ENCODE measurements at places on chromosomes 6 and 20.

GRCh38 chr6:72466971-72467566, 154.8 kb upstream of the KCNQ5 start:
- no peak for DNase-seq

- DNase-seq: no peak
Observed at GRCh38 chr6:149168968-149169367, 148.5 kb upstream of the TAB2 start.

DNA sequence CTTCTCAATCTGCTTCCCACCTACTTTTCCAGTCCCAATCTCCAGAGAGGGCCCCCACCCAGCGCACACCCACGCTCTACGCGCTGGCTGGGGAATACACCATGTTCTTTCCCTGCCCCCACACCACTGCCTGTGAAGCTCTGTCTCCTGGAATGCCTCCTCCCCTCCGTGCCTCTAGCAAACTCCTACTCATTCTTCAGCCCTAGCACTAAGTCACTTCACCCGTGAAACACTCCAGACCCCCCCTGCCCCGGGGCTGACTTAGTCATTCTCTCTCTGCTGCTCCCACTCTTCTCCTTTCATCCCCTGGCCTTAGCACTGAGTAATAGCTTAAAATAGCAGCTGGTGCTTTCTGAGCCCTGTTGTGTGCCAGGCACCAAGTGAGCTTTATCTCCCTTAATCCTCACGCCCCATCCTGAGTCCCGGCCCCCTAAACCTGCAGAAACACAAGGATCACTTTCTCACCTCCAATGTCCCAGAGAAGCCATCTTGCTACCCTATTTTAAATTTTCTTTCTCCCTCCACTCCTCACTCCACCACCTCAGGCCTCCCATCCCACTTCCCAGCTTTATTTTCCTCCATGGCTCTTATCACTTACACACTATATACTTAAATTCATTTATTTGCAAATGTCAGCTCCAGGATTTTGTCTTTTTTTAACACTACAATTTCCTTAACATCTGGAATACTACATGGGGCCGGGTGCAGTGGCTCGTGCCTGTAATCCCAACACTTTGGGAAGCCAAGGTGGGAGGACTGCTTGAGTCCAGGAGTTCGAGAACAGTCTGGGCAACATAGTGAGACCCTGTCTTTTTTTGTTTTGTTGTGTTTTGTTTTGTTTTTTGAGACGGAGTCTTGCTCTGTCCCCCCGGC, 6.3 kb upstream of the PARD6B start:
- peak; percentile 81 for DNase-seq

- DNase-seq: no peak
Observed at GRCh38 chr6:44854712-44855443, 467.4 kb downstream of the CDC5L start.

DNA sequence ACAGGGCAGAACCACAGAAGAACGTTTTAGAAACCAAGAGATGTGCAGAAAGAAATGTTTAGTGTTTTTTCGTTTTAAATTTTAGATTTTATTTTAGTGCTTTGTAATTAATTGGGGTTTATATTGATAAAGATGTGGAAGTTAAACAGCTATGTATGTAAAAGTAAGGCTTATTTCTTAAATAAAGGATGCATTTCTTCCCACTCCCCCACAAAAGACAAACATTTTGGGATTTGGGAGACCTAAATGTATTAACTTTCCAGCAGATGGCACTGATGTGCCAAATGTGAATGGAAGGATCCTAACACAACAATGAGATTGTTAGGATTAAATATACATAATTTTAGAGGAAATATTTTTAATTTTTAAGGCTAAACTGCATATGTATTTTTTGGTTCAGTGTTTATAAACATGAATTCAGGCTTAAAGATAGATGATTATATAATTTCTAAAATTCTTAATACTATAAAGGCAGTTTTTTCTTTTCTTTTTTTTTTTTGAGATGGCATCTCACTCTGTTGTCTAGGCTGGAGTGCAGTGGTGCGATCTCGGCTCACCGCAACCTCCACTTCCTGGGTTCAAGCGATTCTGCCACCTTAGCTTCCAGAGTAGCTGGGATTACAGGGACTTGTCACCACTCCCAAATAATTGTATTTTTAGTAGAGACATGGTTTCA, 12.0 kb downstream of the PFDN4 start:
- DNase-seq: no peak

- no peak for DNase-seq
Observed at GRCh38 chr6:70839286-70840266, 117.3 kb downstream of the B3GAT2 start.

DNA sequence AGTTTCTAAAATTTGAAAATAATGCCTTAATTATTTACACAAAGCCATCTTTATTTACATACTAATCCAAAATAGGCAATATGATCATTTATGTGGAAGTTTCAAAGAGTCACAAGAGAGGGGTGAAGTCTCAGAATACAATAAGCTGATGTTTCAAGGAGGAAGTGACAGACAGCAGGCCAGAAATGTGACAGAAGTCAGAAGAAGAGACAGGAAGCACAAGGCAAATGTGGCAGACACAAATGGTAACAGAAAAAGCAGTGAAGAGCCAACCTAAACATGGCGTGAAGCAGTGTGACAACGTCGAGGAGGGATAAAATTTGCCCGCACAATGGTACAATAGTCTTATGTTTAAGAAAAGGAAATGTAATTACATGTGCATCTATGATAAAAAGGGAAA, 59.8 kb downstream of the SHPRH start:
- DNase-seq: no peak

DNA sequence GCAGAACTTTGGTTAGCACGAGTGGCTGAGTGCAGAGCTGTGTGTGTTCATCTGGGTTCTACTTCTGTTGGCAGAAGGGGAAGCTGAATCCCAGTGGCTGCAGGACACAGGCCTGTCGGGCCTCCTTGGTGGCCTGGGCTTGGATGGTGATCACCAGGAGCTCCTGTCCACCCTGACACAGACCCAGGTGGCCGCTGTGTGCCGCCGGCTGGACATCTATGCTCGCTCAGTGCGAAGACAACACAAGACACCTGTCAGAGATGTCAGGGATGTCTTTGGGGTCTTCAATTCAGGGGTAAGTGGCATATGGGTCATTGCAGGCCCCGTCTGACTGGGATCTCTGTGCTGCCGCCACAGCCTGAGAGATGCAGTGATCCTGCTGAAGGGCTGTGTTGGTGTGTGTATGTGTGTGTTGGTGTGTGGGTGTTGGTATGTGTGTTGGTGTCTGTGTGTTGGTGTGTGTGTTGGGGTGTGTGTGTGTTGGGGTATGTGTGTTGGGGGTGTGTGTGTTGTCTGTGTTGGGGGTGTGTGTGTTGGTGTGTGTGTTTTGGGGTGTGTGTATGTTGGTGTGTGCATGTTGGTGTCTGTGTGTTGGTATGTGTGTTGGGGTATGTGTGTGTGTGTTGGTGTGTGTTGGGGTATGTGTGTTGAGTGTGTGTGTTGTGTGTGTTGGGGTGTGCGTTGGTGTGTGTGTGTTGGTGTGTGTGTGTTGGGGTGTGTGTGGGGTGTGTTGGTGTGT, 25.5 kb downstream of the ARHGAP40 start:
- no peak for DNase-seq
